ENCODE measurements at places on chromosomes 11 and 22.

DNA sequence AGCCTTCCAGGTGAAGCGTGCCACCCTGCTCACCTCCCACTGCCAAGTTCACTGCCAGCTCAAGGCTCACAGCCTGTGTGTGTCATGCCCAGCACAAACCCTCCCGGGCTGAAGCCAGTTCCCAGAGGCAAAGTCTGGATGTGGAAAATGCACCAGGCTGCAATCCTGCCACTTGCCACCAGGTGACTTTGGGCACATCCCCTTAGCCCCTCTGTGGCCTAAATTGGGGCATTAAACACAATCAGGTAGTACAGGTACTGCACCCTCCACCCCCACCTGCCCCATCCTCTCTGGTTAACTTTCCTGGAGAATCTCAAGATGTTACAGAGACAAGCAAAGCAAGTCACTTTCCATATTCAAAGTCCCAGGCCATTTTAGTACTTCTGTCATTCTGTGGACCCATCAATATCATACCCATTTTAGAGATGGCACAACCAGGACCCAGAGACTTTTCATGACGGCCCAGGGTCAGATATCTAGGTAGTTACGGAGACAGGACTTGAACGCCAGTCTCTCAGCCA is 1.8 kb upstream of the RASD2 start:
- no peak for DNase-seq

DNA sequence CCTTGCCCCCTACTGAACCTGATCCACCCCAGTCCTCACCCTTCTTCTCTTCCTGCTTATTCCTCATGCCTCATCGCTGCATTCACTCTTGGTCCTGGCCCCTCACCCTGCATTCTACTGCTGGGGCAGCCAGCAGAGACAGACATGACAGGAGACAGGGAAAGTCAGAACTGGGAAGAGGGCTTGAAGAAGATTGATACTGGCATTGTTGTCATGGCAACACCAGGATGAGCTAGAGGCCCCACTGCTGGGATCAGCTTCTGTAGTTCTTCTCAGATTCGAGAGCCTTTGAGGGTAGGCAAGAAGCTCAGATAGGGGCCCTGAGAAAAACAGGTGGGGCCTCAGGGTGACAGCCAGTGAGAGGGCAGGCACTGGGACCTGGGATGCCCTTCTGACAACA is 264.3 kb downstream of the MIAT start:
- DNase-seq, result no peak

- DNase-seq, result no peak
These were observed 11.3 kb upstream of the PIM3 start for GRCh38 chr22:49948958-49949913.

- DNase-seq, result no peak
These were observed 27.5 kb downstream of the LARGE2 start for GRCh38 chr11:45949992-45950407.

GRCh38 chr11:114621072-114621471 is 25.5 kb upstream of the NXPE4 start:
- DNase-seq, result no peak

GRCh38 chr11:128915149-128915521 is 24.0 kb downstream of the KCNJ5 start:
- no peak for DNase-seq

DNA sequence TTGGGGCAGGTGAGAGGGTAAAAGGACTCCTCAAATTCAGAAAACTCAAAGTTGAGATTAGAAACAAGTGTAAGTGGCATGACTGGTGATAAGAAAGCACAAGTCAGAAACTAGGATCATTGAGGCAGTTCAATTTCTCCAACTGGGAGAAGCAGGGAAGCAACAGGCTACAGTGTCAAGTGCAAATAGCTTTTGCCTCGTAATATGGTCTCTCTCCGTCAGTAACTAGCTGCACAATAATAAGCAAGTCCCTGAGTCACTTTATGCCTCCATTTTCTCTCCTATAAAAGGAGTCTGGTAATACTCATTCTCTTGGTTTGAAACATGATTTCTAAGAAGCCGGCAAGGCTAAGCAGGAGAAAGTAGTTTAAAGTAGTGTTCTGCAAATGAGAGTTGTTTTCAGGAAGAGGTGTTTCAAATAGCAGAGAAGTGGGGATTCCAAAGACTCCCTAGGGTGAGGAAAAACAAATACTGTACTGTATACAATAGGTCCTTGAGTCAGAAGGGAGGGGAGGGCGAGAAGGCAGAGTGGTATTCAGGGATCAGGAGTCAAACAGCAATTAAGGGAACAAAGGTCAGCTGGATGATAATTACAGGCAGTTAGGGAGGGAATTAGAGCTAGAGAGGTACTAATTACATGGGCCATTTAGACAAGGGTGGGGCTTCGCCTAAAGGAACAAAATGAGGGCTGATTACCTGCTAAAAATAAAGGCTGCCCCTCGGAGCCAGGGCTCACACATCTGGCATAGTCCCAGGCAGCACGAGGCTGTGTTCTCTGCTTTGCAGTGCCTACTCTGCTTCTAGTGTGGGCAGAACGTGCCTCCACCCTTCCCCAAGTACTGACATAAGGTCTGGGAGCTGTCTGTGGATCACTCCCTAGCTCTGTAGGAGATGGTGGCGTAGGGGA is 96.0 kb upstream of the BDNF start:
- peak; percentile 86 for DNase-seq

- peak; percentile 59 for DNase-seq
These were observed 76.2 kb upstream of the TP53I11 start for GRCh38 chr11:45026835-45027234.

GRCh38 chr11:113664981-113665710 is 41.0 kb downstream of the TMPRSS5 start:
- DNase-seq, result no peak

GRCh38 chr11:14587258-14587657 is 56.3 kb upstream of the PDE3B start:
- DNase-seq, result no peak

DNA sequence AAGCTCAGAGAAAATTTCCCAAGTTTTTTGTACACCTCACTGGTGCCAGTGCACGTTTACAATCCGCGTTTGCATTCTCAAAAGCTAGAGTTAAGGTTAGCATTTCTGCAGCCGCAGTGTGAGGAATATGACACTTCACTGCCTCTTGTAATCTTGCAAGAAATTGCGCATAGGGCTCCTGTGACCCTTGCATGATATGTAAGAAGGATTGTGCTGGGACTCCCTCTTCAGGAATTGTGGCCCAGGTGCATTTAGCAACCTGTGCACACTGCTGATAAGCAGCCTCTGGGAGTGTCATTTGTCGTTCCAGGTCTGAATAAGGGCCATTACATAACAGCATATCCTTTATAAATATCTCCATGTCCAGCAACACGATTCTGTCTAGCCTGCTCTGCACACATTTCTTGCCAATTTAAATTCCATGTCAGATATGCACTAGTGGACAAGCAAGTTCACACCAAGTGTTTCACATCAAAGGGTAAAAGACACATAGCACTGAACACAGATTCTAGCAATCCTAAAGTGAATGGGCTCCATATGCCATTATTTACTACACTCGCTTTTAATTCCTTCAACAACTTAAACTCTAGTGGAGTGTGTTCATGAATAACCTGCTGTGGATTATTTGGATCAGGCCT is 69.2 kb upstream of the INCENP start:
- DNase-seq, result peak; percentile 6

- no peak for DNase-seq
These were observed 60.2 kb upstream of the HMGXB4 start for GRCh38 chr22:35197071-35197470.

- no peak for DNase-seq
These were observed 8.0 kb upstream of the PDGFB start for GRCh38 chr22:39252461-39253434.

DNA sequence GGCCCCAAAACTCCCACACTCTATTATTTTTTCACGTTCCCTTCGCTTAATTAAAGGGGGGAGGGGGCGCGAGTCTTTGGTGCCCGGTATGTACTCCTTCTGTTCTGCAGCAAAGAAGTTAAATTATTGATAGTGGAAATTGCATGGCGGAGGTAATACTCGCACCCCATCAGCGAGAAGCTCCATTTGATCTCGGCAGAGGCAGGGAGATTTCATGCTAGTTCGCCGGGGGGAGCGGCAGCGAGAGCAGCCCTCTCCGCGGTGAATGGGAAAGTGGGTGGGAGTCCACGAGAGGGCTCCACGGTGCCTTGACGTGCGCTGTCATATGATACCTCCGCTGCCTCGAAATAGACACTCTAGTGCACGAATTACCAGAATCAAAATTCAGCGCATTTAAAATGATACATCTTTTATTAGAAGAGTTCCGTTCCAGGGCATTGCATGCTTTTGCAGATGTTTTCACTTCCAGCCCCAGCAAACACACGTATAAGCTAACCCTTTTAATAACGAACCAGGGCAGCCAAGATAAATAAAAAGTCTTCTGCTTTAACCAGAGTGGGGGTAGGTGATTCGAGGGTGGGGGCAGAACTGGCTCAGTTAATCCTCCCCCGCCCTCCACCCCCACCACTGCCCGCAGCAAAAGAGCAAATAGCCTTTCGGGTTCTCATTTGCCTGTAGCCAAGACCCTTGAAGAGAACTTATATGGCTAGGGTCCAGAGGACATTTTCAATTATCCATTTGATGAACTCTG is 1.3 kb upstream of the BDNF start:
- DNase-seq, result peak; percentile 46

- no peak for DNase-seq
These were observed 41.4 kb upstream of the SYN3 start for GRCh38 chr22:33099593-33099992.

DNA sequence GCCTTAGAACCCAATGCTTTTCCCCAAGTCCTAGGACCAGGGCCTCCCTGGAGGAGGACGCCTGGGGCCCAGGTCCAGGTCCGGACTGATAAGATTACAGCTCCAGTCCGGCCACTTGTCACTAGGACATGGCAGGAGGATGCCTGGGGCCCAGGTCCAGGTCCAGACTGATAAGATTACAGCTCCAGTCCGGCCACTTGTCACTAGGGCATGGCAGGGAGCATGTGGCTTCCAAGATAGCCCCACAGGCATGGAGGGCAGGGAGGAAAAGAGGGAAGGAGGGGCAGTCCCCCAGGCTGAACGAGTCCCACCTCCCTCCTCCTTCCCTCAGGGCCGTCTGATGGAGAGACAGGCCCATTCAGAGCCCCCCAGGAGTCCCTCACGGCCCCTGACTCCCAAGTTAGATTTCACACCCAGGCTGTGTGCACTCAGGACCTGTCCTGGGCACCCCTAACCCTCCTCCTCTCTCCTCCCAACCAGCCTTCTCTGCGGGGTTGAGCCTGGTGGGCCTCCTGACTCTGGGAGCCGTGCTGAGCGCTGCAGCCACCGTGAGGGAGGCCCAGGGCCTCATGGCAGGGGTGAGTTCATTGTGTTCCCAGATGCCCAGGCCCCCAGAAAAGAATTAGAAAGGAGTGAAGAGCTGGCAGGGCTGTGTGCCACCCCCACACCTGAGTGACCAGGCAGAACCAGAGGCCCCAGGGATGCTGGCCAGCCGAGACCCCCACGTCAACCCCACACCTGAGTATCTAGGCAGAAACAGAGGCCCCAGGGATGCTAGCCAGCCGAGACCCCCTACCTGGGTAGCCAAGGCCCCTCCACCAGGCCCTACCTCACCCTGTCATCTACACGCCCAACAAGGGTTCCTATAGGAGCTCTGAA is 2.1 kb downstream of the TSPAN32 start:
- DNase-seq, result no peak

GRCh38 chr11:117072517-117073461 is 25.4 kb downstream of the SIK3 start:
- peak; percentile 43 for DNase-seq

Data from NCI-H774 (cell line).